ENCODE measurements at places on chromosomes 7 and 10.

- DNase-seq = no peak
These were observed 151.3 kb upstream of the FAM20C start for GRCh38 chr7:40799-41750.

DNA sequence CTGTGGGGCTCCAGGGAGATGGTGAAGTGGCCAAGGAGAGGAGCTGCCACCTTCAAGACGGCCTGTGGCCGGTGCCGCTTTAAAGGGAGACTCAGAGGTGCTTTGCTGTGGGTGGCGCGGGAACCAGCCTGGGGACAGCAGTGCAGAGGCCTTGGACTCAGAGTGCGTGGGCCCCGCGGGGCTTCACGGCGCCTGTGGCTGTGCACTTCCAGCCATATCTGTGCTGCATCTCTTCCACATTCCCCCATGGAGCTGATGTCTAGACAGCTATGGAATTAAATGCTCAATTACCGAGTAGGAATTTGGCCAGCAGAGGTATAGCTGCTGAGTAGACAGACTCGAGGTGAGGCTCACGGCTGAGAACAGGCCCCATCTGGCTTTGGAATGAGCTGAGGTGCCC lies 41.7 kb downstream of the HTRA1 start:
- DNase-seq = no peak

- no peak for DNase-seq
These were observed 328.5 kb downstream of the ADARB2 start for GRCh38 chr10:1408651-1409367.

DNA sequence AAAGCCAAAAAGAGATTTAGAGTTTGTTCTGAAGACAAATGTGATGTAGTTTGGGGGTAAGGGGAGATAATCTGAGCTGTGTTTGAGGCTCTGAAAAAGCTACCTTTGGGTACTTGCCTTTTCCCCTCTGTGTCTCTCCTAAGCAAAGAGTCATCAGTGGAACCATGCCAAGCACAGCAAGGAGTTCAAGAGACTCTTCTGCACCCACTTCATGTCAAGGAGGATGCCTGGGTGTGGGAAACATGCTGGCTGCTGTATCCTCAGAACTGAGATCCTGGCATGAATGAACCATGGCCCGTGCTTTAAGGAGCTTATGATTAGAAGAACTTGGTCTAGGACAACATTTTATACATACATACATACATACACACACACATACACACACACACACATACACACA lies 142.9 kb downstream of the NOC3L start:
- no peak for DNase-seq

GRCh38 chr7:12765431-12766100 lies 78.1 kb downstream of the ARL4A start:
- DNase-seq = no peak

DNA sequence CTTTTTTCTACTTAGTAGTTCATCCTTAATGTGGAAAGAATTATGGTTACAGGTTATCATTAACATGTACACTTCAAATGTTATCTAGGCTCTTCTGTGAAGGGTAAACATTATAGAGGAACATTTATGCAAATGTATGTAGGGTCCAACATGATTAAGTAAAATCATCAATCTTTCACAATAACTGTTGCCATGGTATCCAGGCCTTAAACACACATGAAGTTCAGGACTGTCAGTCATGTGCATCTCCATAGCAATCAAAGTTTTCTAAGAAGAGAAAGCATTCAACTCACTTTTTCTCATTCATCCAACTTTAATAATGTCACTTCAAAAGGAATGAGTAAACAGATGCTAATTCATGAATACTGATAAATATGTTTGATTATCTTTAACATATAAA lies 83.6 kb downstream of the DNAJC1 start:
- no peak for DNase-seq

DNA sequence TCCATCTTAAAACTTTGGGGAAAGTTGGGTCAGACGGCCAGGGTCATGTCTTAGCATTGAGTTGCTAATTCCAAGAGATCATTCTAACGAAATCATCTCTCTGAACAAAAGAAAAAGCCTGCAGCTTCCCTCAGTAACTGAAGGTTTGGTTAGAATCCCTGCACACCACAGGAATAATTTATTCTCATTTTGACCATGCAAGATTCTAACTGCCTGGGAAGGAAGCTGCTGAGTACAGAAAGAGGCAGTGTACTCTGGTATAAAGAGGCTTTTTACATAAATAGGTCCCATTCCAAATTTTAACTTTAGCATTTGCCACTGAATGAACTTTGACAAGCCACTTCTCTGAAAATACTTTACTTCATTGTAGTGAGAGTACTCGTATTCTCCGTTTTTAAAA lies 76.9 kb upstream of the RSBN1L start:
- no peak for DNase-seq

DNA sequence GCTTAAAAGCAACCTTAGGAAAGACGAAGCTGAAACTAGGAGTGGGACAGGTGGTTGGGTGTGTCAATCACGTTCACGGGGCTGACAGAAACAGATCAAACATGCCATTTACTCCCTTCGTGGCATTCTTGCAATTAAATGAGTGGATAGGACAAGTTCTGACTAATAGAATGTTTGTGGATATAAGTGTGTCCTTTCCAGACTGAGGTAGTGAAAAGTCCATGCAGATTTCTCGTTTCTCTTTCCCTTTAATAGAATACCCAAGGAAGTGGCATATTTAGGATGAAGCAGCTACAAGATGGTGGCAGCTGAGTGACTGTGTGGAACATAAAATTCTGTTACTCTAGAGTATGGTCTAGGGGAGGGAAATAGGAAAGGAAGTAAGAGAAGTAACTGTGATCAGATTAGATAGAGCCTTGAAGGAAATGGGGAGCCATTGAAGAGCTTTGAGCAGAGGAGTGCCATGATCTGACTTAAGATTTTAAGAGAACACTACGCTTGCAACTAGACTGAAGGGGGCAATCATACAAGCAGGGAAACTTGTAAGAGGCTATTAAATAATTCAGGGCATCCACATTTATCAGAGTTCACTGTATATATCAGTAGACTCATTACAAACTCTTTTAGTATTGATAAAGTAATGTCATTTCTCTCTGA lies 46.3 kb upstream of the HYAL4 start:
- no peak for DNase-seq

- no peak for DNase-seq
These were observed 203.7 kb downstream of the REEP3 start for GRCh38 chr10:63724922-63725321.

GRCh38 chr7:124781418-124781817 lies 15.8 kb upstream of the GPR37 start:
- DNase-seq = no peak

GRCh38 chr10:43649185-43649523 lies 473 bp upstream of the ZNF32 start:
- no peak for DNase-seq

- no peak for DNase-seq
These were observed 29.1 kb downstream of the UBE2H start for GRCh38 chr7:129923709-129924108.

DNA sequence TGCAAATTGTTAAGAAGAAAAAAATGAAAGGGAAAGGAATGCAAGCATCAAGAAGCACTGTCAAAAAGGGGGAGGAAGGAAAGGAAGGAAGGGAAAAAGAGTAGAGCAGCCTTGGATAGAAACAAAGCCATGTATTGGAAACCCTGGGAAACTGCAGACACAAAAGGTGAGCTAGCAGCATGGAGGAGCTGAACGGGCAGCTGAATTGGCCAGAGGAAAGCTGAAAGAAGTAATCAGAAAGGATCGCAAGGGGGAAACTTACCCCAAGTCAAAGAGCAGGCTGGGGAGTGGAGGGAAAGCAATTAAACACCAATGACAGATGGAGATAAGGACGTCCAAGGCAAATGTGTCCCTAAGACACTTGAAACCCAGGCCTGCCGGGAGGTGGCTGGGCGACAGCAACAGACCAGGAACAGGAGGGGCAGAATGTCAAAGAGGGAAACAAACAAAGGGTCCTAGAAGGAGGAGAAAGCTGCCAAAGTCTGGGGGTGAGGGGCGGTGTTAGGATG lies 93.8 kb upstream of the SVIL start:
- DNase-seq = no peak

GRCh38 chr10:11245510-11245909 lies 227.8 kb downstream of the CELF2 start:
- no peak for DNase-seq

- no peak for DNase-seq
These were observed 109.1 kb downstream of the ELAPOR2 start for GRCh38 chr7:86950360-86950759.

DNA sequence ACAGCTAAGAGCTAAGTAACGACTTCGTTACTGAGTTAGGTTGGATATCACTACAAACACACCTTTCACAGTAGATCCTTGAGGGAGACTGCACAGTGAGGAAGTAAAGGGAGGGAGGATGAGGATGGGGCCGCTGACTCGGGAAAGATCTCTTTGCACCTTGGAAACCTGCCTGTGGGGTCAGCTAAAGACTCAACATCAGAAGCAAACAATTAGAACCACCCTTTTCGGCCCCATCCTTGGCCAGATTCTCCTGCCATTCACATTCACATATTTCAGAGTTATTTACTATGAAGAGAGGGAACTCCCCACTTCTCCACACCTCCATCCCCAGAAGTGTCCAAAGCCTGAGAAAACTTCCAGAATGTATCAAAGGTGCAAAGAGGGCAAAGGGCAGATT lies 47.1 kb downstream of the CLEC2L start:
- no peak for DNase-seq

DNA sequence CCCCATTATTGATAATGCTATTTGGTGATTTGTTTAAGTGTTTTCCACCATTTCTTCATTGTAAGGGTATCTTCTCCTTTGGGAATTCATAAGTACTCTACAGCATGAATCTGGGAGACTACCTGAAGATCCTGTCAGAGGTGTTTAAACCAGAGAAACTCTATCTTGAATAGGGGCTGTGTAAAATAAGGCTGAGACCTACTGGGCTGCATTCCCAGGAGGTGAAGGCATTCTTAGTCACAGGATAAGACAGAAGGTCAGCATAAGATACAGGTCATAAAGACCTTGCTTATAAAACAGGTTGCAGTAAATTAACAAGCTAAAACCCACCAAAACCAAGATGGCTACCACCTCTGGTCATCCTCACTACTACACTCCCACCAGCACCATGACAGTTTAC lies 13.4 kb upstream of the OR2A5 start:
- no peak for DNase-seq

DNA sequence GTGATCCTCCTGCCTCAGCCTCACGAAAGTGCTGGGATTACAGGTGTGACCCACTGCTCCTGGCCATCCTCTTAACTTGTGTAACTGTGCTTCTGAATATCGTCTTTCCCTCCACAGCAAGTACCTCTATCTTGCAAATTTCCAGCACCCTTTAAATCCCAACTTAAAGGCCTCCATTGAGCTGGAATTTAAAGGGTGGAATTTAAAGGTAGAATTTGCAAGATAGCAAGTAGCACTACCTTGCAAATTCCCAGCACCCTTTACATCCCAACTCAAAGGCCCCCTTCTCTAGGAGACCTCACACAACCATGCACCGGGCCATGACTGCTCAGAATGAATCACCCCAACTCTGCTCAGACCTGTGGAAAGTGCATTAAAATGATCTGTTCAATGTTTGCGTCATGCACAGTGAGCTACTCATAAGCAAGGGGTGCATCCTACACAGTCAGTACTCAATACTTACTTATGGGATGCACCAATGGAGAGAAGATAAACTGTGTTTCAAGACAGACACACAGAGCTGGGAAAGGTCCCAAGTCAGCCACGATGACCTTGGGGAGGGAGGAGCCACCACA lies 17.8 kb upstream of the SDK1 start:
- no peak for DNase-seq

DNA sequence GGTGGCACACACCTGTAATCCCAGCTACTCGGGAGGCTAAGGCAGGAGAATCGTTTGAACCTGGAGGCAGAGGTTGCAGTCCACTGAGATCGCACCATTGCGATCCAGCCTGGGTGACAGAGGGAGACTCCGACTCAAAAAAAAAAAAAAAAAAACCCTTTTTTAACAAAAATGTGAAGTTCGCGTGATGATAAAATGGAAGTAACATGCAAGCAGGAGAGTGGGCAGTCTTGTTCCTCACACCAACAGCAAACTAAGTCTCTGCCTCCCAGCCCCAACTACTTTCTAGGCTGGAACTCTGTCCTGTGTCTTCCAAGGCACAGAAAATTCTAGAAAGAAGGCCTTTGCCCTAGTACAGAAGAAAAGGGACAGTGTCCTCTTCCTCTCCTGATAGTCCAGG lies 11.3 kb downstream of the PIK3AP1 start:
- DNase-seq = no peak
